B cell (primary cell): ENCODE measurements at places on chromosomes 12 and 14. TPM values are rescaled to one million over a fixed set of nuclear protein-coding genes. Genes with fewer than 3 reads are reported as not detected.

GRCh38 chr12:129530517-129530916, 373.3 kb downstream of the TMEM132D start:
- no peak for DNase-seq

The BDKRB1 gene
- not detected in 2 replicates for total RNA-seq

GRCh38 chr14:57816568-57817284, 49.2 kb downstream of the SLC35F4 start:
- DNase-seq, result no peak

DNA sequence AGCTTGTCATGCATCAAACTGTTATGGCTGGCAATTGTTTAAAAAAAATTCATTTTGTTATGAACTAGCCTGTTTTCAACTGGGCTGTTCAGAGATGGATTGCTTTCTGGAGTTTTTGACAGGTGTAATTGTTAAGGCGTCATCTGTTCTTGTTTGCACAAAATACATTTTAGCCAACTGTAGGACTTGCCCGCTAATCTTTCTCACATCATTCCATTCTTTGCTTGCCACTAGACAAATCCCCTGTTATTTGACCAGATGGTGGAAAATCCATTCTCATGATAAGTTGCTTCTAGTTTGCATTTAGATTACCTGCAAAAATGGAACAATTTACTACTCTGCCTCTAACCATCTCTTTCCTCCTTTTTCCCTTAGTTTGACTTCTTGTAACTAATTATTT, 114.3 kb downstream of the NPAS3 start:
- no peak for DNase-seq

The AJUBA gene
- 0.83 and 1.6 TPM in 2 replicates for total RNA-seq

The C12orf43 gene
- 18.9 and 20.5 TPM in 2 replicates for total RNA-seq

DNA sequence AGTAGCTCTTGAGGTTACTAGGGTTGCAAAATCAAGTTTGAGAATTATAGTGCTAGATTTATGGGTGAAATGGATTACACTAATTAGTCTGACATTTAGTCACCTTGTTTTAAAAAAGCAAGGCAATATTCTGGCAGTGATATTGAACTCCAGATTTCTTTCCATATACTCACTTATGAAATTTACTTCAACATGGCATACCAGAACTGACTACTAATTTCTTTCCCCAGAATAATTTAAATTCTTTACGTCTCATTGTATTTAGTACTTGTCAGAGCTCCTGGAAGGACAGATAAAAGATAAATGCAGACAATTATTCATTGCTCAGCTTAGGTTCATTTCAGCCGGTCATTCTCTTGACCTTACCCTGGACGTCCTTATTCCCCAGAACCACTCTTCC, 24.3 kb downstream of the EMP1 start:
- DNase-seq, result no peak

GRCh38 chr12:53221203-53222080, 10.6 kb downstream of the RARG start:
- DNase-seq, result no peak
